Subcutaneous preadipocyte (primary cell): ENCODE measurements at places on chromosomes 7 and 10. TPM values are rescaled to one million over a fixed set of nuclear protein-coding genes. Genes with fewer than 3 reads are reported as not detected.

Gene GRID2IP
- not detected in 2 replicates for total RNA-seq

Gene TRUB1
- 16.5 and 22.1 TPM in 2 replicates for total RNA-seq

Gene GPR85
- 1.8 and 2.3 TPM in 2 replicates for total RNA-seq

Gene POM121C
- 8.8 and 12.5 TPM in 2 replicates for total RNA-seq

Gene ASB15
- not detected in 2 replicates for total RNA-seq

Gene DEPP1
- 5.3 and 47.8 TPM in 2 replicates for total RNA-seq

Gene NPSR1
- not detected in 2 replicates for total RNA-seq

Gene ZMYND11
- total RNA-seq: 36.7 and 41.8 TPM in 2 replicates

Gene ENO4
- under 0.01 TPM in 1 of 2 replicates, not detected in the other for total RNA-seq

Gene SYNPO2L
- total RNA-seq: under 0.01 TPM in 1 of 2 replicates, not detected in the other

Gene AFAP1L2
- total RNA-seq: under 0.01 and 0.20 TPM in 2 replicates

Gene BAMBI
- 0.37 and 1.2 TPM in 2 replicates for total RNA-seq

Gene GPR15LG
- total RNA-seq: not detected in 2 replicates

Gene AKR1C8
- not detected in 2 replicates for total RNA-seq

Gene KCNIP2
- total RNA-seq: 0.73 and 1.2 TPM in 2 replicates

Gene MAD1L1
- 35.6 and 44.4 TPM in 2 replicates for total RNA-seq

Gene CLCN1
- total RNA-seq: not detected in 2 replicates

Gene FAM13C
- total RNA-seq: 0.20 TPM in 1 of 2 replicates, not detected in the other

Gene C10orf143
- 0.39 and 1.1 TPM in 2 replicates for total RNA-seq

Gene AKR1D1
- total RNA-seq: not detected in 2 replicates

Gene ADAM22
- 0.73 and 0.98 TPM in 2 replicates for total RNA-seq

Gene LGI1
- not detected in 2 replicates for total RNA-seq

Gene ZNF467
- 0.20 TPM in 1 of 2 replicates, not detected in the other for total RNA-seq

Gene ELN
- 0.98 and 1.5 TPM in 2 replicates for total RNA-seq

Gene MTURN
- total RNA-seq: 23.1 and 24.2 TPM in 2 replicates

Gene CXCL12
- total RNA-seq: 0.20 and 8.8 TPM in 2 replicates

Gene OGDHL
- 0.59 TPM in 1 of 2 replicates, not detected in the other for total RNA-seq

Gene ZSCAN21
- total RNA-seq: 7.7 and 8.0 TPM in 2 replicates

Gene CRTAC1
- total RNA-seq: not detected in 2 replicates

Gene RNF148
- total RNA-seq: 0.78 and 1.8 TPM in 2 replicates

Gene NKX2-3
- total RNA-seq: not detected in 2 replicates

Gene PIK3AP1
- not detected in 2 replicates for total RNA-seq

Gene C10orf67
- under 0.01 TPM in 1 of 2 replicates, not detected in the other for total RNA-seq

Gene PKD2L1
- 0.37 TPM in 1 of 2 replicates, not detected in the other for total RNA-seq

Gene YKT6
- total RNA-seq: 56.2 and 77.8 TPM in 2 replicates

Gene SLC39A12
- not detected in 2 replicates for total RNA-seq

Gene CCL24
- not detected in 2 replicates for total RNA-seq

Gene CCDC3
- not detected in 2 replicates for total RNA-seq

Gene COX19
- total RNA-seq: 6.2 and 9.8 TPM in 2 replicates

Gene SPDYE2
- total RNA-seq: not detected in 2 replicates

Gene DNAJC12
- total RNA-seq: 1.8 and 2.7 TPM in 2 replicates

Gene SMO
- 3.7 and 4.0 TPM in 2 replicates for total RNA-seq

Gene TYSND1
- total RNA-seq: 10.6 and 16.2 TPM in 2 replicates

Gene ANKRD26
- total RNA-seq: 7.3 and 12.7 TPM in 2 replicates

Gene SCIN
- under 0.01 TPM in 2 replicates for total RNA-seq

Gene OGDH
- 73.1 and 109 TPM in 2 replicates for total RNA-seq

Gene TRPV6
- not detected in 2 replicates for total RNA-seq

Gene SUN1
- total RNA-seq: 66.5 and 90.9 TPM in 2 replicates

Gene C10orf105
- under 0.01 and 0.20 TPM in 2 replicates for total RNA-seq

Gene TACR2
- 0.20 TPM in 1 of 2 replicates, not detected in the other for total RNA-seq
